ENCODE measurements at places on chromosomes 7 and 10.
A peak's percentile ranks its signal among the peaks of the same experiment; 100 is the strongest.

GRCh38 chr10:84966708-84967441 lies 638.5 kb downstream of the CCSER2 start:
- DNase-seq: no peak

GRCh38 chr10:96829029-96829773 lies 2.9 kb upstream of the LCOR start:
- DNase-seq: no peak

DNA sequence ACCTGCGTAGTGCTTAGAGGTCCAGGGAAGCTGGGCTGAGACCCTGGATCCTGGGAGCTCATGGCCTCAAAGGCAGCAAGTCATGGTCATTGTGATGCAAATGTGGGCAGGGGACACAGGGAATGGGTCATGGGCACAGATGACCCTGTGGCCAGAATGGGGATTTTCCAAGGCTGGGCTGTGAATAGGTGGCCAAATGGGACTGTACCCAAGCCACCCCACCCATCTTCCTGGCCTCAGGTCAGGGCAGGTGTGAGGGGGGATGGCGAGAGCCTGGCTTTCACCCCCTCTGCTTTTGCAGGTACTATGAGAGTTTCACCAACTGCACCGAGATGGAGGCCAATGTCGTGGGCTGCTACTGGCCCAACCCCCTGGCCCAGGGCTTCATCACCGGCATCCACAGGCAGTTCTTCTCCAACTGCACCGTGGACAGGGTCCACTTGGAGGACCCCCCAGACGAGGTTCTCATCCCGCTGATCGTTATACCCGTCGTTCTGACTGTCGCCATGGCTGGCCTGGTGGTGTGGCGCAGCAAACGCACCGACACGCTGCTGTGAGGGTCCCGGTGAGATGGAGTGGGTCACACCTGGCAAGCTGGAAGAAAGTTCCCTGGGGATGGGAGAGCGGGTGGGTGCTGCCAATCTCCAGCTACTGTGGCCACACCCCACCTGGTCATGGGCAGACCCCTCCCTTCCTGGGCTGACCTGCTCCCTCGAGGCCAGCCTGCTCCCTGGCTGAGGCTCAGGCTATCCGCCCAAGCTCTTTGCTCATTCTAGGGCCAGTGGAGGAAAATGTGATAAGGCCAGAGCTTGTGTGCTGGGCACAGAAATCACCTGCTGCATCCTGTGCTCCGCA lies 25.5 kb downstream of the RAMP3 start:
- DNase-seq: no peak

DNA sequence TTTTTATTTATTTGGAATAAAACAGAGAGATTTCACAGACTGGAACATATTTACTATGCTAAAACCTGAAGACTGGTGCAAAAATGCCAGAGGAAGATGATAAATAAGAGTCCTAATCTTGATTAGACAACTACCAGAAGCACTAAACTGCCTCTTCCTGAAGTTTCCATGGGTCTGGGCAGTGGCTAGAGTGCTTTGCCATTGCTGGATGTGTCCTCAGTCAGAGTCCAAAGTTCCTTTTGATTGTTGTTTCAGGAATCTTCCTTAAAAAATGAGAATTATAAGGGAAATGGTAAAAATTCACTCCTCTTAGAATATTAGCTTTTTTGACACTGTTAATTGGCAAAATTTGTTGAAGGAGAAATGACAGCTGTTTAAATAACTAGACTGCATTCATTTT lies 86.3 kb upstream of the AHR start:
- DNase-seq: no peak

DNA sequence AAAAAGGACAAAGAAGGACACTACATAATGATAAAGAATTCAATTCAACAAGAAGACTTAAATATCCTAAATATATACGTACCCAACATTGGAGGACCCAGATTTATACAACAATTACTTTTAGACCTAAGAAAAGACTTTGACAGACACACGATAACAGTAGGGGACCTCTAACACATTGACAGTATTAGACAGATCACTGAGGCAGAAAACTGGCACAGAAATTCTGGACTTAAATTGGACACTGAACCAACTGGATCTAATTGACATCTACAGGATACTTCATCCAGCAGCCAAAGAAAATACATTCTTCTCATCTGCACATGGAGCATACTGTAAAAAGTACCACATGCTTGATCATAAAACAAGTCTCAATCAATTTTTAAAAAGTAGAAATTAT lies 103.8 kb downstream of the DGKI start:
- DNase-seq: no peak

GRCh38 chr10:103605359-103606096 lies 112.0 kb downstream of the NEURL1 start:
- DNase-seq: peak; percentile 28

GRCh38 chr7:106862317-106863089 lies 2.6 kb upstream of the PIK3CG start:
- DNase-seq: no peak

DNA sequence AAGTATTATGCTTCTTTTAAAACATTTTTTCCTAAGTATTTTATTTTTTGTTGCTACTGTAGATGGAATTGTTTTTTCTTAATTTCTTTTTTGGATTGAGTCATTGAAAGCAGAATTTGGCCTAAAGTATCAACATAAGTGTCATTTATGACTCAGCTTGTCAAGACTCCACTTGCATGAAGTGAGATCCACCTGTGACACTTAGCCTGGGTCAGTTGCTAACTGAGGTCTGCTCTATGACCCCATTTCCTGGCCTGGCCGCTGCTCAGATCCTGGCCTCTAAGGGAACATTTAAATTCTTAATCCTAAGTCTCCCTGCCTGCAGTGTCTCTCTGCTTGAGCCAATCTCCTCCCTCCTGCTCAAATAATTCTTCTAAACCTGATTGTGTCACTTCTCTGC lies 35.5 kb downstream of the TMEM270 start:
- no peak for DNase-seq

- peak; percentile 76 for DNase-seq
These were observed at the start of gene FHIP2A for GRCh38 chr10:114821293-114821914. Gene FHIP2A, plus strand, starts transcription at chr10:114821780. Its CDS starts 299 bp downstream, at chr10:114822079.

GRCh38 chr7:69445541-69445940 lies 152.7 kb upstream of the AUTS2 start:
- no peak for DNase-seq

DNA sequence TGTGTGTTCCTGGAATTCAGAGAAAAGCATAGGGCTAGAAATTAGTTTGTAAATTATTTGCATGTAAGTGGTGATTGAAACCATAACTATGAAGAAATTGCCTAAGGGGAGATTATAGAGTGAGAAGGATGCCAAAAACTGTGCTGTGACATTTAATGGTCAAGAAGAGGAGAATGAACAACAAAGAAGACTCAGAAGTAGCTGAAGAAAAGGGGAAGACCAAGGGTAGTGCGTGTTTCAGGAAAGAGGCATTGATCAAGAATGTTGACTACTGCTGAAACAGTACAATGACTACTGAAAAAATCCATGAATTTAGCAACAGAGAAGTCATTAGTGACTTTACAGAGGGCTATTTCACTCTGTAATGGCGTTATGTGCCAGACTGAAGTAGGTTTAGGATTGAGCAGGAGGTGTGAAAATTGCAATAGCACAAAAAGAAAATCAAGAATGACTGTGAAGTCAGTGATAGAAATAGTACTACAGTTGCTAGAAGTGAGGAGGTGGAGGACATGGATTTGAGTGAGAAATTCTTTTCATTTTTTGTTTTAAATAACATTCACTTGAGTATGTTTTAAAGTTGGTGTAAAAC lies 28.9 kb upstream of the SAMD9L start:
- DNase-seq: no peak

DNA sequence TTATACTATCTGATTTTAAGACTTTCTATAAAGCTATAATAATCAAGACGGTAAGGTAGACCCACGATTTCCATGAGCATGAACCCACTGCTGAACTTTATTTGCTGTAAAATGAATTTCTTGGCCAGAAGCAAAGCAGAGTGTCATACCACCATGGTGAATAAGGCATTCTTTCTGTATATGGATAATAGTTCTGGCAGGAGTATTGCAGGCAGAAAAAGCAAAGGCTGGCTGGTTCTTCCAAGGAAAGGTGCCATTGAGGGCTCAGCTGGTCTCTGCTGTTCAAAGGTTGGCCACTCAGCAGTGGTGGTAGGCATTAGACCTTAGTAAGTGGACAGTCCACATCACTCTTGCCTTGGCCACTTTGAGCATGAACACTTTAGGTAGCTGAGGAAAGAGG lies 104.1 kb upstream of the KCNMA1 start:
- DNase-seq: no peak

- DNase-seq: no peak
These were observed 4.6 kb downstream of the CYP3A5 start for GRCh38 chr7:99674995-99675742.

DNA sequence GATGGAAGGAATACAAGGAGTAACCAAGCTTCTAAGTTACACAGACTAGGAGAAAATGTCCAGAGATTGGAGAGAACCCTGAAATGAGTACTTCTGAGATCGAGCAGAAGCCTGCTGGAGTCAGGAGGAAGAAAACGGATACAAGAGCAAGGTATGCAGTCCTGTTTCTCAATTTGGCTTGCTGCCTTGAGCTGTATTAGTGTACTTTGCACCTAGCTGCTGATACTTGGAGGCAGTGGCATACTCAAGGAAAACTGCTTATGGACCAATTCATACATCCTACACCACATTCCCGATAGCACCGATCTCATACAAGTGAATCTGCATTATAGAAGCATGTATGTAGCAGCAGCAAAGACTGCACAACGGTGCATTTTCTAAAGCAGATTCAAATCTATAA lies 14.4 kb downstream of the PIP4K2A start:
- DNase-seq: no peak

DNA sequence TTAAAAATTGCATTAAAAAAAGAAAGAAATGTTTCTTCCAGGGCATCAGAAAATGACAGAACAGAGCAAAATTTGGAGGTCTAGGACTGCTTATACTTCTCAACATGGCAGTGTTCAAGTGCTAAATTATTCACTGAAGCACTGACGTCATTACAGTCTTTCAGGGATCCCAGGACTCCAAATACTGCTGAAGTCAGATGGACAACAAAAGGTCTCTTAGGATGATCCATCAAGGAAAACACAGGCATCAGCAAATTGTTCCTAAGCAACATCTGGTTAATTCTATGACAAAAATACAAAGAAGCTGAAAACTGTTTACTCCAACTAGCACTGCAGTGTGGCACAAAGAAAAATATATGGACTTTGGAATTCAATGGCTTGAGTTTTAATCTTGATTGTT lies 52.1 kb downstream of the PDK4 start:
- no peak for DNase-seq

DNA sequence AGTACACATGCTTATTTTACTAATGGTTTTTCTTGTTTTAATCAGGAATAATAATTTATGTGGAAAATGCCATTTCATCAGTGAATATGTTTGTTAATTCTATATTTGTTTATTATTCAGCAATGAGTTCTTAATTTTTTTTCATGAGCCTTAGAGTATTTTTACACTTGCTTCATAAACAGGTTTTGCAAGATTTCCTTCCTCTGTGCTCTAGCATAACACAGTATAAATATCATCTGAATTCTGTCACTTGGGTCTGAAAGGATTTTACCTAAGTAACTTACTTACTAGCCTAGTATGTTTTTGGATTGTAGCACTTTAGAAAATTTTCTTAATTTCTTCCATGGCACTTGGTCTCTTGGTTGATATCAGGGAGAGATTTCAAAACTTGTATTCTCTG lies 45.8 kb downstream of the GLCCI1 start:
- no peak for DNase-seq

DNA sequence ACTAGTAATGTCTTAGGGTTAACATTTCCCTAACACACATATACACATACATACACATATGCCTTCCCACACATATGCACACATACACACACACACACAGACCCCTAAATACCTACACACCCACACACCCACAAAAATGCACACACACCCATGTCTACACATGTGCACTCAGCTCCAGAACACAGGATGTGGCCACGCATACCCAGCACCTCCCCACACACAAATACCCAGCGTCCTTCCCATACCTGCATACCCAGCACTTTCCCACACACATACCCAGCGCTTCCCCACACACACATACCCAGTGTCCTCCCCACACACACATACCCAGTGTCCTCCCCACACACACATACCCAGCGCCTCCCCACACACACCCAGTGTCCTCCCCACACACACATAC lies 534.9 kb downstream of the DNAJB6 start:
- DNase-seq: no peak

DNA sequence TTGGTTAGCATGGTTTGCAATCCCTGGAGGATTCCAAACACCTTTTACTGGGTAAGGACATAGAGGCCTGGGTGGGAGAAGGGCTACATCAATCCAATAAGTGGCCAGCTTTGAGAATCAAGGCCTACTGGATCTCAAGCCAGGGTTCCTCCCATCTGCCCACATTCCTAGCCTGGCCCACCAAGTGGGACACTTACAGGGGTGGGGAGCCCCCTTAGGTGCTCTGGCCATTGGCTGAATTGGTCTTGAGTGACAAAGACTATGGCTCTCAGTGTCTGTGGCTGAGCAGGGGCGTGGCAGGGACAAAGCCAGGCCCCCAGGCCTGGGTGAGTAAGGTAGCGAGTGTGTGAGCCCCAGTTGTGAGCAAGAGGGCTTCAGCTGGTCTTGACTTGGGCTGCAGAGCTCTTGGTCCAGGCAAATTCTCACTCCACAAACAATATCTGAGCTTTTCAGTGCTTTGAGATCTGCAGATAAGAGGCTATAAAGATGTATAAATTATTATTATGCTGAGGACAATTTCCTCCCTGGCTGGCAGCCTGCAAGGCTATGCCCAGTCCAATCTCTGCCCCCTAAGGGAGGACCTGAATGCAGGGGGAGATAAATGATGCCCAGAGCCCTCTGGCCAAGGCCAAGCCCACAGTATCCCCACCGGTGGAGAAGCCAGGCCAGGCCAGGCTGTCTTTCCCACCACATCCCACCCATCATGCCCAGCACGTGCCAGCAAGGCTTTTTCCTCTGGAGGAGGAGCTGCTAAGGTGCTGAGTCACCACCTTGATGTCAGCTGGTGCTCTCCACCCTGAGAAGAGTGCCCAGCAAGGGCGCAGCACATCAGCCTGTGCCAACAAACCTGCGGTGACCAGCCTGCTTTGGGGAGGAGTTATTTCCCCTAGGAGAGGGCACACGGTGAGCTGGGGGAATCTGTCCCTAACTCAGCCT lies 80.7 kb upstream of the DUSP5 start:
- DNase-seq: no peak

GRCh38 chr7:67637023-67637358 lies 640.4 kb downstream of the TYW1 start:
- no peak for DNase-seq

- DNase-seq: no peak
These were observed 49.3 kb downstream of the CALML3 start for GRCh38 chr10:5573968-5574641.

- no peak for DNase-seq
These were observed 99.5 kb upstream of the TNRC18 start for GRCh38 chr7:5523052-5523711.

DNA sequence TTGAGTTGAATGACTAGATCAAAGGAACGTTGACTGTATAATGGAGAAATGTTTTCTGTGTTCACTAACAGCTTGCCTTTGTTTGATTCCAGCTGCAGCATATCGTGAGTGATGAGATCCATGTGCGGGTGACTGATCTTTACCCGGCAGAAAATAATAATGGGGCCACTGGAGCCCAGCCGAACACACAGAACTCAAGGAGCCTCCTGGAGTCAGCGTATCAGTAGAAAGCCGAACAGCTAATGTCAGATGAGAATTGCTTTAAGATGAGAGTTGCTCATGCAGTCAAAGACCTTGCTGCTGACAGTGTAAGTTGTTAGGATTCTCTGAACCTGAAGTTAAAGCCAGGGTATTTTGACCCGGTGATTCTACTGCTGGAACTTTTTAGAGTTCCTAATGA lies 34.3 kb upstream of the MTPAP start:
- no peak for DNase-seq

All from T follicular helper cell (primary cell).